ENCODE measurements at places on chromosomes 4 and X.

DNA sequence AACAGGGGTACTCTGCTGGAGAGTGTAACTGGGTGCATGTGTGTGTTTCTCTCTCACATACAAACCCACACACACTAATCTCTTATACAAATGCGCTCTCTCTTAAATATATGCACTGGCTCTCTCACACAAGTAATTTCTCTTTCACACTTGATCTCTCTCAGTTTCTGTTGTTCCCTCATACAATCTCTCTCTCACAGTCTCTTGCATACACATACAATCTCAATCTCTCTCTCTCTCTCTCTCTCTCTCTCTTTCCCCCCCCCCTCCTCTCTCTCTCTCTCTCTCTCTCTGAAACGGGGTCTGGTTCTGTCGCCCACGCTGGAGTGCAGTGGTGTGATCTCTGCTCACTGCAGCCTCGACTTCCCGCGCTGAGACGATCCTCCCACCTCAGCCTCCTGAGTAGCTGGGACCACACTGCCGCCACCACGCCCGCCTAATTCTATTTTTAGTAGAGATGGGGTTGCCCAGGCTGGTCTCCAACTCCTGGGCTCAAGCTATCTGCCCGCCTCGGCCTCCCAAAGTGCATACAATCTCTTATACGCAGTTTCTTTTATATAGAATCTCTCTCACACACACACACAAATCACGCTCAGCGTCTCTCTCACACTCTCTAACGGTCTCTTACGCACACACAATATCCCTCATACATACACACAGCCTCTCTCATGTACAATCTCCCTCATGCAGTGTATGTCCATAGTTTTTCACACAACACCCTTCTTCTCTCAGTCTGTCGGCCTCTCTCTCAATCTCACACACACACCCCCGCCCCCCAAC is 518 bp upstream of the FAM241A start:
- no peak for DNase-seq

DNA sequence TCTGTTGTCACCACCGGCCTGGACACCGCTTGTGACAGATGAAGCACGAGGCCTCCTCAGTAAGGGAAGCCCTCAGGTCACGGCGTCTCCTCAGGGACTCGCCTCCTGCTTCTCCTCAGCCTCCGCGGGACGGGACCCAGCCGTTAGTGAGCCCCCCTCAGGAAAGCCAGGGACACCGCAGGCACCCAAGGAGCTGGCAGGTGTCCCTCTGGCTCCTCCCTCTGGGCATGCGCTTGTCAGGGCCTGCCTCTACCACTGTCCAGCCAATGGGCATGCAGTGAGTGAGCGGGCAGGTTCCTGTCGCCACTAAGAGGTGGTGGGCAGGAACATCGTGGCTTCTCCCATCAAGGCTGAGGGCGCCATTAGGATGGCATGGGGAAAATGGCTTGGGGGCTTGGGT is 23.5 kb upstream of the CT55 start:
- no peak for DNase-seq

DNA sequence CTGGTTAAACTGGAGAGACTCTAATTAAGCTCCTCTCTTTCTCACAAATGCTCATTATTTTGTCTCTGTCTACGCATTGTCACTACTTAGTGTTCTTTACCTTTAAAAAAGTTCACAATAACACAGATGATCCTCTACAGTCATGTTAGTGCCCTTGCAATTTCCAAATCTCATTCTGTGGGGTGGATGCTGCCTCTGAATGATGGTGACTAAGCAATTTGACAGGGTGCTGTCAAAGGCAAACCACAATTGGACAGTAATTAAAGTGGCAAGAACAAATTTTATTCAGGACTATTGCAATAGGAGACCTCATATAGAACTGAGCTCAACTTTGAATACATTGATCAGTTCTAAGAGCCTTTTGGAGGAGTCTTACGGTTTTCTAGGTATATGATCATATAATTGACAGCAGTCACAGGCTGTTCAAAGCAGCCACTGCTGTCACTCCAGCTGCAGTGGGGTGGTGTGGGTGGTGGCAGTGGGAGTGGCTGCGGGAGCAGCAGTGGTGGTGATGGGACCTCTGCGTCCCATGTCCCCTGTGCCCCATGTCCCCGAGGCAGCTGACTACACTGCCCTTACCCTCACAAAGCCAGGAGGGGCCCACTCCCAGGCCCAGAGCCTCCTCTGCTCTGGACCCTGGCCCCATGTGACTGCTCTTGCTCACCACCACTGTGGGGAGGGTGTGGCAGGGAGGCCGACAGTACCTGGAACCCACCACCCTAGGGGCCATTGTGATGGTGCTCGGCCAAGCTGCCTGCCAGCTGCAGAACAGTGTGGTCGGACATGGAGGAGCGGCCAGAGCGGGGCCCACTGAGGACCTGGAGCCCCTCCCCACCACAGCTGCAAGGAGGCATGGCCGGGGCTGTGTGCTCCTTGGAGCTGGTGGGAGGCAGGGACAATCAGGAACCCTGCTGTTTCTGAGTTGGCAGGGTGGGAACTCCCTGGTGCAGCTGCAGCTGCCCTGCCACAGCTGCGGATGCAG is 30.4 kb upstream of the PAGE1 start:
- DNase-seq = no peak

GRCh38 chr4:169114341-169114974 is 104.4 kb upstream of the CBR4 start:
- DNase-seq = no peak

DNA sequence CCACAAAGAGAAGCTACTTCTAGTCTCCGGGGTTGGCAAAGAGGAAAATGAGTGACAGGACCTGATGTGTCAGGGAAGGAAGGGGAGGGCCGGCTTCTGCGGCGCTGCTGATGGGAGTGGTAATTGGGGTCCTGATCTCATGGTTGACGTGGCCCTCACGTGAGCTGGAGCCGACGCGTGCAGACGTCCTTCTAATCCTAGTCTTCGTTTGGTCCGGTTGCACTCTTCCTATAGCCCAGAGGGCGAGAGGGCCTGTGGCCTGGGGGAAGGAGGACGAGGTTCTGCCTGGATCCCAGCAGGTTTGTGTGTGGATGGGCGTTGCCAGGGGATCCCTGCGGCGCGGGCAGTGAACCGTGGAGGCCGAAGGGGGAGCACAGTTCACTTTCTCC is at the start of gene ARMCX1:
ARMCX1 (plus strand) TSS at position 186 of the 389 bp plus-strand sequence. CDS start 2,384 bp downstream, outside the sequence.
- DNase-seq = peak; percentile 27

GRCh38 chr4:57442831-57443291 is 332.7 kb upstream of the IGFBP7 start:
- peak; percentile 2 for DNase-seq

DNA sequence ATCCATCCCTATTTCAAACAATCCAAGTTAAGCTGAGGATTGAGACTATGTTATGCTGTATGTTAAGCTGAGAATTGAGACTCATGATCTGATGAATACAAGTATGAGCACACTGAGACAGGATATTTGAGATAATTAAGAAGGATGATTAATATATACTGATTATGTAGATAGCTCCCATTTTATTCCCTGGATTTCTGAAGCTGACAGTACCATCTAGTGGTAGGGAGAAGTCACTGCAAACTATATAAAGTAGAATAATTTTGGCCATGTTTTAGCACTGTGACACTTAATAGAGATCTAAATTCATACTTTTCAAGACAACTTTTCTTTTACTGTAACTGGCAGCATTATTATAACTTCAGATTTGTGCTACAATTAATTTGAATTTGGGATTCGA is 63.8 kb upstream of the HPRT1 start:
- DNase-seq = no peak

DNA sequence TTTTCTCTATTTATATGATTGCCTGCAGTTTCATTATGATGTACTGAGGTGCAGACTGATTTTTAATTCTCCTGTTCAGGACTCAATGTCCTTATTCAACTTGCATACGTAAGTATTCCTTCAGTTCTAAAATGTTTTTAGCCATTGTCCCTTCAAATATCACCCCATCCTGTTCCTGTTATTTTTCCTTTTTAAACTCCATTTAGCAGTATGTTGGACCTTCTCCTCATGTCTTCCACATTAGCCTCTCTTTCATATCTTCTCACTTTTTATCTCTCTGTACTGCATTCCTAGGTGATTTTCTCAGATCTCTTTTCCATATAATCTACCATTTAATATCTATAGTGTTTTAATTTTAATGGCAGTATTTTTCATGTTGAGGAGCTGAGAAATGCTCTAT is 317.7 kb downstream of the NR3C2 start:
- DNase-seq = no peak

- no peak for DNase-seq
These were observed 62.8 kb downstream of the CCSER1 start for GRCh38 chr4:90189946-90190345.

- DNase-seq = no peak
These were observed 28.3 kb downstream of the FGFRL1 start for GRCh38 chr4:1039493-1040343.

GRCh38 chr4:99852199-99852749 is 35.6 kb downstream of the DAPP1 start:
- no peak for DNase-seq

DNA sequence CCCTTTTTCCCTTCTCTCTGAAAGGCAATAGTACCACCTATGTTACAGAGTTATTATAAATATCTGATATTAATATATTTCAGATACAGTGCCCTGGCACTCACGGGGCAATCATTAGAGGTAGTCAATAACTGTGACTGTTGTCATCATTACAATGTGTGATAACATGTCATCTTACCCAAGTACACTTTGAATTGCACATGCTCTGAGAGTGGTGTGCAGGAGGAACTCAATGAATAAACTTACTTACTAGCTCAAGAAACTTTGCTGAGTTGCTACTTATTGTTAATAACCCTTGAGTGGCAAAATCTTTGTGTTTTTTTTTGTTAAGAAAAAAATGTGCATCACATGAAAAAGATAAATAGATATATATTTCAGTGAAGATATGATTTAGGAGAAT is 275.1 kb upstream of the RASGEF1B start:
- DNase-seq = no peak

DNA sequence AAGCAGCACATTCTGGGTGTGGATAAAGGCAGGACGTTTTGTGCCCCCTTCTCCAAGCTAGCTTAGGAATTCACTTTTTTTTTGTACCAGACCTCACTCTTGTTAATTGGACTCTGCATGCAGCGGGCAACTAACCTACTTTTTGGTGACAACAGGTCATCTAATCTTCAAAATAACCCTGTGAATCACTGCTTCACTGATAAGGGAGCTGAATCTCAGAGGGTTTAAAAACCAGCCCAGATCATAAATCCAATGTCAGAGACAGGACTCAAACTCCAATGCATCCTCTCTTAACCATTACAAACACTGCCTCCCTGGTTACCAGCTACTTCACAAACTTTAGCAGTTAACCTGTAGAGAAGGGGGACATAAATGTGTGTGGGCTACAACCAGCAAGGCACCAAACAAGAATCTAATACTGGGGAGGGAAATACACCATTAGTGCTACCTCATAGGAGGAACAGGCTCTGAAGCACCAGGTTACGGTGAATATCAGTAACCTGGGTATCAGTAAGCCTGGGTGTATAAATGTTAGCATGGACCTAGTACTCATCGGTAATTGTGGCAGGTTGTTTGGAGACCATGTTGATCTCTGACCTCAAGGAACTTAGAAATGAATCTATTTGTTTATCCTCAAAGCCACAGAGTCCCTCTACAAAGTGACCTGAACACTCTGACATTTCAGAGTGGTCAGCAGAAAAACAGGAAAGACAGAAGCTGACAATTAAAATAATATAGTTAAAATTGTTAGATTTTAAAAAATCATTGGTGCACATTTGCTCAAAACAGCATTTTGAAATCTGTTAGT is 2.6 kb downstream of the TIFA start:
- no peak for DNase-seq

- DNase-seq = peak; percentile 50
These were observed 172 bp upstream of the HSPA4L start for GRCh38 chr4:127782025-127782274.

GRCh38 chrX:96383428-96383827 is 301.2 kb upstream of the DIAPH2 start:
- no peak for DNase-seq

- DNase-seq = no peak
These were observed 2188.9 kb upstream of the TENM3 start for GRCh38 chr4:180054291-180054690.

DNA sequence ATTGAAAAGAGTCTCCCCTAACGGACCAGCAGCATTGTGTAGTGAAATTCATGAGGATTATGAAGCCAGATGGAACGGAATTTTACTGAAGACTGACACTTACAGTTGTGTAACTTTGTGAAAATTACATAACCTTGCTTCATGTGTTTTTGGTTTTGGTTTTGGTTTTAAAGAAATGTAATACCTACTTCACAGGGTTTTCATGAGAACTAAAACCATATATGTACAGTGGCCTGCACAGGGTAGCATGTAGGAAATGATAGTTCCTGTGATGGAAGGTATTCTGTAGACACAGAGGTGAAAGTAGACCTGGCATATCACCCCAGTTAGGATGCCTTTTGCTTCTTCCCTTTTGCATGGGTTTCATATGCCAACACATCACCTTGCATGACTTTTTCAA is 247.0 kb downstream of the BANK1 start:
- no peak for DNase-seq

GRCh38 chr4:4339504-4340085 is 47.3 kb upstream of the NSG1 start:
- no peak for DNase-seq

DNA sequence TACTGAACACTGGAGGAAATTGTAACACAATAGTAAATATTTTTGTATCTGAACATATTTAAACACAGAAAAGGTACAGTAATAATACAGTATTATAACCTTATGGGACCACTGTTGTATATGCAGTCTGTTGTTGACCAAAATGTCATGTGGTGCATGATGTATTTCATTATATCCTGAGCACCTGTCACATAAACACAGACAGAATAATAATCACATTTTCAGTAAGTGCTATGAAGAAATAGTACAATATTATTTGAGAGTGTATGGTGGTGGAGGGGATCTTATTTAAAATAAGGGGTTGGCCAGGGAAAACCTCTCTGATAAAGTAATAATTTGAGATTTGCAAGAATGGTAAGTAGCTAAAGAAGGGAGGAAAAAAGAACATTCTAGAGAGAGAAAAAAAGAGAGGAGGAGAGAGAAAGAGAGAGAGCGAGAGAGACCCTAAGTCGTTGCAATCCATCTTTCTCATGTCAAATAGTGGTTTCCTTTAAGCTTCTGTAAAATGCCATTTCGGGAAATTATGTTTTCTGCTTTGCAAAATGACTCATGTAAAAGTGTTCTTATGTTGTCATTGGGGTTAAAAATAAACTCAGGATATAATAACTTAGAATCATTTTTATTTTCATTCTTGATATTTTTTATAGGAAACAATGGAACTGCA is 19.3 kb upstream of the CLNK start:
- DNase-seq = no peak

DNA sequence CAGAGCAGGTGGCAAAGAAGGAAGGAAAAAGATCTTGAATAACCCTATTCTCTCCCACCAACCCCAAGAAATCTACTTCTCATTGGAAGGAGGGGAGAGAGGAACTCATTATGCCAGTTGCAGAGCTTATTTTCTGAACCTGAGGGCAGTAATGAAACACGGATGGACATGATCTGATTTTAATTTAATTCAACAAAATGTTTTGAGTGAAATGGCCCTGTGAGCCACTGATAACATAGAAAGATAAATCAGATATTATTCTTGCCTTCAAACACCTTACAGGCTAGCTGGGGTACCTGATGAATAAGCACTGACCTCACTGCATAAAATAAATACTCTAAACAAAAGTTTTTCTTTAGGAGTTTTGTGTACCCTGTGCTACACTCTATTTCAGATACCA is 30.3 kb downstream of the DAPP1 start:
- DNase-seq = no peak
